ENCODE measurements at places on chromosomes 2 and 18.

GRCh38 chr2:48532824-48533223, 2.9 kb downstream of the STON1 start:
- no peak for DNase-seq

GRCh38 chr18:68299906-68300305, 415.0 kb downstream of the TMX3 start:
- DNase-seq = no peak

GRCh38 chr18:79257480-79257879, 138.2 kb upstream of the NFATC1 start:
- no peak for DNase-seq

- no peak for DNase-seq
Measured at GRCh38 chr18:49681387-49681786, 119.5 kb downstream of the LIPG start.

DNA sequence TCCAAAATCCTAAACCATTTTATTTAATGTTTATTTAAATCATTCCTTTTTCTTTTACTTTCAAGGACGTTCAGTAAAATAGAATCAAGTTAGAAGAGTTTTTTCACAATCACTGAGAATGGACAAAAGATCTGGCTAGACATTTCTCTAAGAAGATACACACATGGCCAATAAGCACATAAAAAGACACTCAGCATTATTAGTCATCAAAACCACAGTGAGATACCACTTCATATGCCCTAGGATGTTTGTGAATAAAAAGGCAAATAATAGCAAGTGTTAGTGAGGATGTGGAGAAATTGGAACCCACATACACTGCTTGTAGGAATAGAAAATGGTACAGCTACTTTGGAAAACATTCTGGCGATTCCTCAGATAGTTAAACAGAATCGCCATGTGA, 76.1 kb downstream of the RHBDD1 start:
- DNase-seq = no peak

GRCh38 chr2:12607971-12608370, 108.8 kb upstream of the TRIB2 start:
- DNase-seq = no peak
